Stimulated activated CD4-positive, alpha-beta T cell treated with anti-CD3 and anti-CD28 coated beads, TNF-alpha, amount 100 ng/mL, for 4 hours (primary cell): ENCODE measurements at places on chromosomes 13 and 19.

GRCh38 chr13:28044608-28045007 lies 55.8 kb downstream of the FLT3 start:
- no peak for DNase-seq

DNA sequence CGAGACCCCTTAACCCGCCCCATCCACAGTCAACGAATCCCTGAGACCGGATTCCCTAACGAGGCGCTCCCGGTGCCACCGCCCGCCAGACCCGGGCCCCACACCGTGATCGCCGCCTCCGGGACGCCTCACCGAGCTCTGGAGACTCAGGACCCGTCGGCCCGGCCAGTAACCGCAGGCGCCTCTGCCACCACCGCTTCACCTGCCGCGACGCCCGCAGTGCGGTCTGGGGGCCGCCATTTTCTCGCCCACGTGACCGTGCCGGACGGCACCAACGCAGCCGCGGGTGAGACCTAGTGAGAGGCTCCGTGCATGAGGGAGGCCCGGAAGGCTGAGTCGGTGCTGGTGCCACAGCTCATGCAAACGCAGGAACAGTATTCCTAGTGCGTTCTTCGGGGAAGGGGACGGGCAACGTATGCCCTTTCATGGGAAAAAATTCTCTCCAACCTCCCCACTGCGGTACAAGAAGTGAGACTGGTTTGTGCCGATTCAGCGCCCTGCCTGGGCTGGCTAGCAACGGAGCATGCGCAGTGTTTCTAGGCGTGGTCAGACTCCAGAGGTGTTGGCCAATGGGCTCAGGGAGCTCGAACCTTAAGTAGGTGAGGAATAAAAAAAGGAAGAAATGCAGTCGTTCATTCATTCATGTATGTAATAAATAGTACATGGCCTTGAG lies at the start of gene DOHH:
TSS of gene DOHH (minus strand) at position 246 of the 673 bp plus-strand sequence. CDS start 3,860 bp downstream, outside the sequence.
- peak; percentile 91 for DNase-seq

DNA sequence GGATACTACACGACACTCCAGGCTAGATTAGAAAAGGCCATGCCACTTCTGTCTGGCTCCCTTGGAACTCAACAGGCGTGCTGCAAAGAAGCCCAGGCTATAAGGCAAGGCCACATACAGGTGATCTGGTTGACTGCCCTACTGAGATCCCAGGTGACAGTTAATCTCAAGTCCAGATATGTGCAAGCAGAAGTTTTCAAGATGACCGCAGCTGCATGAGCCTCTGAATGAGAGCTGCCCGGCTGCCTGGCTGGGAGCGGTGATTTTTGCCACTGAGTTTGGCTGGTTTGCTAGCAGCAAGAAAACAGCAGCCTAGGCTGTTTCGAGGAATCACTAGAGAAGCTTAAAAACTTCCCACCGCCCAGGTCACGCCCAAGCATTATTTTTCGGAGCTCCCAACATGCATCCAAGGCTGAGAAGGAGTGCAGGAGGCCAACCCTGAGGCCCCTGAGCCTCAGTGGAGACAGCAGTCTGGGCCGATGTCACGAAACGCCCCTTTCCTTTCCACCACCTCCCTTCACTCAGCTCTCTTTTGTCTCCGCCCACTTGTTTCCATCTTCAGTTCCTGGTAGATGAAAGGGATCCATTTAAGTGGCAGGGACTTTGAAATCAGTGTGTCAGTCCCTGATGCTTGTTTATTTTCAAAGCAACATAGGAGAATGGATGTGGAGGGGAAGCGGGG lies 14.0 kb upstream of the URI1 start:
- DNase-seq, result no peak

GRCh38 chr19:40742886-40743285 lies 7.4 kb downstream of the ACTMAP start:
- no peak for DNase-seq

DNA sequence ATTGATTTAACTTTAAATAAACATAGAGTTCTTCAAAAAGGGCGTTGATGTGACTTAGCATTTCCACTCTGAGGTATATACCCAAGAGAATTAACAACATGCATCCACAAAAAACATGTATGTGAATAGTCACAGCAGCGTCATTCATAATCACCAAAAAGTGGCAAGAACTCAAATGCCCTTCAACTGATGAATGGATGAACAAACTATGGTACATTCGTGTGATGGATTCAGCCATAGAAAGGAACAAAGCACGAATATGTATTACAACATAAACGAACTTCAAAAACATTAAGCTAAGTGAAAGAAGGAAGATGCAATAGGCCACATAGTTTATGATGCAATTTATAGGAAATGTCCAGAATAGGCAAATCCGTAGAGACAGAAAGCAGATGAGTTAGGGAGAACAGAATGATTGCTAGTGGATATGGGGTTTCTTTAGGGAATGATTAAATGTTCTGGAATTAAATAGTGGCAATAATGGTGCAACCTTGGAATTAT lies 72.3 kb upstream of the UQCRFS1 start:
- DNase-seq, result no peak

GRCh38 chr13:66623129-66623820 lies 606.9 kb downstream of the PCDH9 start:
- no peak for DNase-seq

- DNase-seq, result no peak
Observed at GRCh38 chr13:29573190-29573589, 22.3 kb downstream of the SLC7A1 start.

- no peak for DNase-seq
Observed at GRCh38 chr13:113531041-113531873, 40.7 kb upstream of the DCUN1D2 start.

- DNase-seq, result no peak
Observed at GRCh38 chr19:31906111-31906871, 439.1 kb upstream of the ZNF507 start.

DNA sequence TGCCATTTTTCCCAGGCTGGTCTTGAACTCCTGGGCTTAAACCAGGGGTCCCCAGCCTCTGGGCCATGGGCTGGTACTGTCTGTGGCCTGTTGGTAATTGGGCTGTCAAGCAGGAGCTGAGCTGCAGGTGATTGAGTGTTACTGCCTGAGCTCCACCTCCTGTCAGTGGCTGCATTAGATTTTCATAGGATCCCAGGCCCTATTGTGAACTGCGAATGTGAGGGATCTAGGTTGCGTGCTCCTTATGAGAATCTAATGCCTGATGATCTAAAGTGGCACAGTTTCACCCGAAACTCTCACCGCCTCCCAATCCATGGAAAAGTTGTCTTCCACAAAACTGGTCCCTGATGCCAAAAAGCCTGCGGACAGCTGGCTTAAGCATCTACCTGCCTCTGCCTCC lies 16.6 kb upstream of the ZNF536 start:
- DNase-seq, result no peak

GRCh38 chr19:19558055-19558454 lies 20.0 kb downstream of the CILP2 start:
- no peak for DNase-seq

DNA sequence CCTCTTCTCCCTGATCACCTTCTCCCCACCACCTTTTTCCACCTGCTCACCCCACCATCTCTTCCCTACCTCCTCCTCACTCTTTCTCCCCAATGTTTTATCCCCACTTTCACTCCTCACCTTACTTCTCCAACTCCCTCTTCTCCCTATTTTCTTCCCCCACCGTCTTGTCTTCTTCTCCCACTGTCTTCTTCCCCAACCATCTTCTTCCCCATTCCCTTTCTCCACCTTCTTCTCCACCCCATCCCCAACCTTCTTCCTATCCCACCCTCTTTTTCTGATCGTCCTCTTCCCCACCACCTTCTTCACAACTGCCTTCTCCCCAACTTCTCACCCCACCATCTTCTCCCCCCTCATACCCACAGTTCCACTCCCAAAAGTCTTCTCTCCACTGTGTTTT lies 929.4 kb downstream of the UQCRFS1 start:
- DNase-seq, result no peak

GRCh38 chr13:60590800-60591747 lies 194.1 kb downstream of the TDRD3 start:
- no peak for DNase-seq

DNA sequence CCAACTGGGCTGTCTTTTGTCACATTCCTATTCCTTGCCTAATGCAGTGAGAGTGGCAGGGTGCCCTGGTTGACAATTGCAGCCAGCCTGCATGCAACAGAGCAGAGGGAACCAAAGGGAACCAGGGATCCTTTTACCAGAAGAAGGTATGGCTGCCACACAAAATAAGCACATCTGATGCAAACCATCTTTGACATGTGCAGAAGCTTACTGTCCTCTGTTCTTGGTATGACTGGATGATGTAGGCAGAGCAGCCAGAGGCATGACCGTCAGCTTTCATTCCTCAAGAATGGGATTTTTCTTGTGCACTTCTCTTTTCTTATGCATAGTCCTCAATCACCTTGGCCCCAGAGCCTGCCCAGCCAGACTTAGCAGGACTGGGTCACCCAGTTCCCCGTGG lies 116.1 kb downstream of the UQCRFS1 start:
- DNase-seq, result no peak

DNA sequence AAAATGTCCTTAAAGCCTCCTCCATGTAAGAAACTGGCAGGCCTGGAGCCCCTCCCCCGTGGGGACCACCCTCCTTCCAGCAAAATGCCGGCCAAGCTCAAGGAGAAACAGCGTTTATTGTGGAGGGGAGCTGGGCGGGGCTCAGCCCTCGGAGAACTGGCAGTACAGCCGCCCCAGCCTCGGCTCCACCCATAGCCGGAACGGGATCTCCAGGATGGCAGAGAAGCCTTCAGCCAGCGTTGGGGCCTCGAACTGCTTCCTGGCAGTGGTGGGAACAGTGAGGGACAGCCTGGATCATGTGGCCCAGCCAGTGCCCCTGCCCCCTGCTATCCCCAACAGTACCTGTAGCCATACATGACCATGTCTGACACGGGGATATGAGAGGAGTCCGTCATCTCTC lies 6.3 kb downstream of the PNKP start:
- no peak for DNase-seq

DNA sequence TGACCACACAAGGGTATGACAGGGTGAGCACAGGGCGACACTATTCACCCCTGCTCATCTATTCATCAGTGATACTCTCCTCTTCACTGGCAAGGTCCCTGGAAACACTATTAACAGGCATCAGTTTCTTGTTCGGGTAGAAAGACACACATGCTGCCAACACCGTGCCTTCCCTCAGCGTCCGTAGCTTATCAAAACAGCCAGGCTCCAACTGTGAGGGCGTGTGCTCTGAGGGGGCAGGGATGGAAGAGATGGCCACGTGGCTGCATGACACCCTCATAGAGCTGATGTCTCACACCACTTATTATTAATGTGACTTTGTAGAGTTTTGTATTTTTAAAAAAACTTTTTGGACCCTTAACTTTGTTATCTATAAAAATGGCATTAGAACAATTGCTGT lies 160.3 kb downstream of the ITGBL1 start:
- no peak for DNase-seq

DNA sequence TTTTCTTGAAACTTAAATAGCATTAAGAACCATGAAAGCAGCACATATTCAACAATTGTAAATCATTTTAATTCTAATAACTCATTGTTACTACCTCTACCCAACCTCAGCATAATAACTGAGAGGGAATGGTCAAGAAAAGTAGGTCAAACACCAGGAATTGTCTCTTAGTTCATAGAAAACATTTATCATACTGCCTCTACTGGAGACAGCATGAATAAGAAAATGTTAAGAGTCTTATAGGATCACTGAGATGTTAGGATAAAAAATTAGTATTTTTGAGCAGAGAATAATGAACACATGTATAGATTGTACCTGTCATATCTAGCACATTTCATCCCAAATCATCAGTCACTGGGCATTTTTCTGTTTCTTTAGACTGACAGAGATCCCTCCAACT lies 515.3 kb downstream of the PCDH9 start:
- DNase-seq, result no peak

GRCh38 chr13:106683918-106684317 lies 116.0 kb upstream of the ARGLU1 start:
- no peak for DNase-seq

- no peak for DNase-seq
Observed at GRCh38 chr19:9943744-9944143, 7.4 kb upstream of the OLFM2 start.

GRCh38 chr19:27770095-27770494 lies 1442.9 kb downstream of the UQCRFS1 start:
- no peak for DNase-seq

GRCh38 chr13:113064534-113065405 lies 40.8 kb upstream of the F7 start:
- DNase-seq, result no peak

DNA sequence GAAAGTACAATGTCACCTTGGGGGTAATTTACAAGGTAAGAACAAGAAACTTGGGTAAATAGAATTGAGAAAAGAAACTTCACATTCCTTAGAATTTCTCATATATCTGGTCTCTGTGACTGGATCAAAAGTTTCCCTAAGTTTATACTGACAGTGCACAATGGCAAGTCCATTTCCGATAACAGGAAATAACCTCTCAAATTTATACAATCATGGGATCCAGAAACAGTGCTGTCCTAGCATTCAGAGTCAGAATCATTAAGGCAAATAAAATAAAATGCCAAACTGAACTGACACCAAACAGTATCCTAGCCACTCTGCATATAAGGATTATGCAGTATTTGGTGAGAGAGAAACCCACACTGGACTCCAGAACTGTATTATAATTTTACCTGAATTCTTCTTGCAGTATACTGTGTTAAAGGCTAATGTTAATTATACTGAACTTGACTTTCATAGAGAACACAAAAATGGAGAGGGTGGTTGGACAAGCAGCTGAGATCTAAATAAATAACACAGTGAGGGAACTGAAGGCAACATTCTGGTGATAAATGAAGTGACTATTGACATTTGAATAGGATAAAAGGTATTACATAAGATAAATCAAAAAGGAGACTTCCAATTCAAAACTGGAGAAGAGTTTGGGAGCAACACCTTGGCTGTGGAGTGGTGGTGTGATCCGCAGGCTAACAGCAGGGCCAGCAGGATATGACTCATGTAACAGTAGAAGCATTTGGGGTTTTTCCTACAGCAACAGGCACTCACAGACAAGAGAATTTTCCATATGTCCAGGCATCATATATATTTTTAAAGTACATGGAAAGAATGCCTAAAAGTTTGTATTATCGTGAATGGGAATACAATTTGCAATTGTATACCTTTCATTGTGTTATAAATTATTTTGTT lies 932.5 kb upstream of the MIR17HG start:
- no peak for DNase-seq

DNA sequence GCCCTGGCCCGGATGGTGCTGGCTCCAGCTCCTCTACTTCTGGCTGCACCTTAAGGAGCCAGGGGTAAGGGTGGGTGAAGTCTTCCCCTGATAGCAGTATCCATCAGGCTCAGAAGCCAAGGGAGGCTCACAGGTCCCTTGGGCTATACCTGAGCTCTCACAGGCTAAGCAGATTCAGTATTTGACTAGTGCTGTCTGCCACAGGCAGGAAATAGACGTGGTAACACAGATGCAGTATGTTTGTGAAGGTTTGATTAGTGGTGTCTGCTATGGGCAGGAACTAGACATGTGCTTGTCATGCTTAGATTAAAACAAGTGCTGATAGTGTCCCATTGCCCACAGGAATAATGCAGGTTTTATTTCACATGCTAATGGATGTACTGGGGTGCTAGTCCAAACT lies 4.0 kb downstream of the SYT5 start:
- no peak for DNase-seq

- DNase-seq, result no peak
Observed at GRCh38 chr13:32629866-32630265, 43.6 kb downstream of the PDS5B start.

- no peak for DNase-seq
Observed at GRCh38 chr13:46717275-46717674, 79.7 kb downstream of the ESD start.
